Amniotic epithelial cell (primary cell): ENCODE measurements at places on chromosomes 3 and 15.

- no peak for DNase-seq
Measured at GRCh38 chr3:56321383-56321782, 146.9 kb downstream of the ERC2 start.

DNA sequence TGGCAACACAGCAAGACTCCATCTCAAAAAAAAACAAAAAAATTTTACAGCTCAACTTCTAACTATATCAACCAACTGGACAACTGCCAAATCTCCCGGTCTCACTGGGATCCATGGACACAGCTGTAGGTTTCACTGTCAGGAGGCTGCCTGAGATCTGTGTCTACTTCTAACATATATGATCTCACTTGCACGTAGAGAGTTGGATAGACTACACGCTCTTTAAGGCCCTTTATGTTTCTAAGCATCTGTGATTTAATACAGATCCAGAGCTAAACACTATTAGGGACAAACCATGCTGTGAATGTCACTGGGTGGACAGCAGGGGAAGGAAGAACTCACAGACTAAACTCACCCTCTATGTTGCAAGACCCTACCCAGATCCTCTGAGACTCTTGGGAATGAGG lies 13.0 kb upstream of the APOD start:
- no peak for DNase-seq

DNA sequence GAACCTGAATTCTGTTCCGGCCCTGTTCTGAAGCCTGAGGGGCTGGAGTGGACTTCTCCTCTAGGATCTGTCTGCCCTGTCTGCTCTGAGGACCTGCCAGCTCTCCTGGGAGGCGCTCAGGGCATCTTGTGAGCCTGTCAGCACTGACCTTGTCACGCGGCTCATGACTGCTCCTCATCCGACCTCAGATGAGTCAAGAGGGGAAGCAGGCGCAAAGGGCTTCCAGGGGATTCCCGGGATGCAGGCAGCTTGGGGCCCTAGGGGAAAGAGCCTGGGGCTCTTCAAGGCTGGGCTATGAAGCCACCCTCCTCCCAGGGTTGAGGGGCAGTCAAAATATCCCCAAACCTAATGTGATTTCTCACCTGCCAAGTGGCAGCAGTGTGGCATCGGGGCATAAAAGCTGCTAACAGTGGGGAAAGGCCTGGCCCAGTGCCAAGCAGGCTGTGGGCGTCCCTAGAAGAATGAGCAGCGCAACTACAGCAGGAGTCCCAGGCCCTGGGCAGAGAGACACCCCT lies 27.6 kb upstream of the ANKDD1A start:
- peak; percentile 94 for DNase-seq

DNA sequence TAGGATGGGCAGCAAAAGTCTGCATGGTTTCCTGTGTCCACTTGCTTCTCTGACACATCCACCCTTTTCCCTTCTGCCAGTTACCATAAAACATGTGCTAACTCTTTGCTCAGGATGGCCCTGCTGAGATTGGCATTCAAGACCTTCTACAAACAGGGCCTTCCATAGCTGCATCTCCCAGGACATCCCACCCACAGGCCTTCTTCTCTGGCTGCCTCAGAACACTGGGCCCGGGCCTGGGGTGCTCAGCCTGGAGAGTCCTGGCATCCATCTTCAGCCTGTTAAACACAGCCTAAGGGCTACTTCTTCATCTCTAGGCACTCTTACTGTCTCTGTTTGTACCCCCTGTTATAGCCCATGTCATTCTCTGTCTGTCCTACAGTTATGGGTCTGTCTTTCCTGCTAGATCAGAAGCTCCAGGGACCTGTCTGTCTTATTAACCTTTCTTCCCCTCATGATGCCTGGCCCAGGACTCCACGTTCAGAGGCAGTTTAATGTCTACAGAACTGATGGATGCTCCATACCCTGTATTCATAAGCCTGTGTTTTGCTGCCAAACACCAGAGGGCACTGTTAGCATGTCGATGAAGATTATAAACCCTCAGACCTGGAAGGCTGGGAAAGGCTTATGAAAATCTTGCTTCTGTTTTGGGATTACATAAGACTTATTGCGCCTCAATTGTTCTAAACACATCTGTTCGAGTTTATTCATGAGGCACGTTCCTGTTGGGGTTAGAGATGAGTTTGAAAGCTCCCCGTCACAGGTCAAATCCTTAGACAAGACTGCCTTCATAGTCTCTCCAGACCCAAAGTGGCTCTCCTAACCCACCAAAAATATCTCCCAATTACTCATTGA lies 16.5 kb downstream of the SEMA3G start:
- DNase-seq: peak; percentile 79

GRCh38 chr3:194180570-194180969 lies 44.6 kb downstream of the HES1 start:
- no peak for DNase-seq

DNA sequence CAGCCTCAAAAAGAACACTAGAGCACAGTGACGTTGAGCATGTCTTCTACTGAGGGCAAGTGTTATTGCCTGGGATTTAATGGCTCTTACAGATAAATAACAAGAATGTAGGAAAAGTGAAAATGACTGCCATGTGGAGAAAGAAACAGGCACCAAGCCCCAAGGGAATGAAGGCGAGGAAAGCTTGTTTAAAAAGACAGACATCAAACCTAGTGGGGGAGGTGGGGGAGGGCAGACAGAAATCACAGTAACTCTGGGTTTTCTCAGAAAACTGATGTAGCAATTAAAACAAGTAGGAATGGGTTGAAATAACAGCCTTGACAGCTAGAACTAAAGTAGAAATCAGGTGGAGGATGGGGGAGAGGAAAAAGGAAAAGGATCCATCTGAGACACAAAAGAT lies 18.4 kb upstream of the LYZL4 start:
- no peak for DNase-seq

DNA sequence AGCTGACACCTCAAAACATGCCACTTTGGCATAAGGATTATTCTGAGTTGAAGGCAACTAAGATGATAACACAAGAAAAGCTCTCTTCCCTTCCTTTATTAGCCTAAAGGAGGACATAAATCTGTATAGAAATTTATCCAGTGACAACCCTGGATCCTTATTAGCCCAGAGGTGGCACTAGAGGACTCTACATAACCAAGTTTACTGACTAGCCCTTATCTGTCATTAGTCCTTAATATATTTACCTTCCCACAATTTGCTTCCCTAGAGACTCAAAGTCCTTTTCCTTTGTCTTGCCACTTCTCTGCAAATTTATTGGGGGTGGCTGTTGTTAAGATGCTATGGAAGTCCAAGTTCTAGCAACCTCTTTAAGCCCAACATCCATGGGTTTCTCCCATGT lies 26.7 kb downstream of the CEP70 start:
- no peak for DNase-seq

DNA sequence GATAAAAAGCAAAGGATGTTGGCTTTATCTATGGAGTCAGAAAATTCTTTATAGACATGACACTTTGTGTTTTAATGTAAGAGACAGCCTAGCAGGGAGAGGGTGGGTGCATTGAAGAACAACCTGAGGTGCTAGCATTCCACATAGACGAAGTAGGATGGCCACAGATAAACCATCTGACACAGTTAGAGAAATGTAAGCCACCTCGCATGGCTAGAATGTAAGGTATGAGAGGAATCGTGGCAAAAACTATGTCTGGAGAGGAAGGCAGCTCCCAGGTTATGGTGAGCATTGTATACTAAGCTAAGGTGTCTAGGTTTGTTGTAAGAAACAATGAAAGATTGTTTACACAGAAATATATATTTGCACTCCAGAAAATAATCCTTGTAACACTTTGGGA lies 194.0 kb upstream of the SLITRK3 start:
- DNase-seq: no peak

DNA sequence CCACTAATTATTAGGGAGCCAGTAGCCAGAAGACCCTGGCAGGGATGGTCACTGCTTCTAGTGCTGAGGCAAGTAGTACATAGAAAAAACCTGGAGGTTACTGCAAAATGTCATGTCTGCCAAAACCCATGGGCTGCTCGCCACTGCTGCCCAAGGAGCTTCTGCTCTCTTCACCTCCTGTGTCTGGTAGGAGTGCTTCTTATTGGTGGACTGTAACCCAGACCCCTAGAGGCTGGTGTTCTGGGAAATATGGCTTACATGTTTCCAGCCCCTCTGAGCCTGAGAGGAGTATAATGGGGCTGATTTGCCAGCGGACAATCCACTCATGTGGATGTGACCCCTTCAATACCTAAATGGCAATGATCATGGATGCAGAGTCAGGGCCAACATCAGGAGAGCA lies 286.4 kb downstream of the EPHB1 start:
- no peak for DNase-seq

GRCh38 chr3:174083706-174084105 lies 686.2 kb downstream of the NLGN1 start:
- peak; percentile 7 for DNase-seq

GRCh38 chr3:97839944-97840343 lies 18.1 kb downstream of the CRYBG3 start:
- peak; percentile 38 for DNase-seq

DNA sequence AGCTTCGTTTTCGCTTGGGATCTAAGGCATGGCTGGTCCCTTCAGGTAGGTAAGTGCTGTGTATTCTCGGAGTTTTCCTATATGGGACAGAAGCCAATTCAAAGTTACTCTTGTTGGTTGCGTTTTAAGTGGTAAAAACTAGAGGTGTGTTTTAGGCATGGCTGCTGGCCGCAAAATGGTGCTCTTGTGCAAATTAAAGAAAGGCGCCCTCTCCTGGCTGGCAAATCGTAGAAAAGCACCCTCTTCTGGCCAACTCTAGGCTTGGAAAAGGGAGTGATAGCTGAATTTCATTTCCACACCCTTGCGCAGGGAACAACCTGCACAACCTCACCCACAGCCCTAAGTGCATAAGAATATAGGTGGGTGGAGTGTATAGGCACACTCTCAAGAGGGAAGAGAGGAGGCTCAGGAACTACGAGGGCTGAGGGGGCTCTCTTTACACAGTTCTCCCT lies 23.5 kb downstream of the DRD3 start:
- DNase-seq: peak; percentile 34

- DNase-seq: no peak
Measured at GRCh38 chr3:57004229-57004628, 56.2 kb upstream of the SPATA12 start.

DNA sequence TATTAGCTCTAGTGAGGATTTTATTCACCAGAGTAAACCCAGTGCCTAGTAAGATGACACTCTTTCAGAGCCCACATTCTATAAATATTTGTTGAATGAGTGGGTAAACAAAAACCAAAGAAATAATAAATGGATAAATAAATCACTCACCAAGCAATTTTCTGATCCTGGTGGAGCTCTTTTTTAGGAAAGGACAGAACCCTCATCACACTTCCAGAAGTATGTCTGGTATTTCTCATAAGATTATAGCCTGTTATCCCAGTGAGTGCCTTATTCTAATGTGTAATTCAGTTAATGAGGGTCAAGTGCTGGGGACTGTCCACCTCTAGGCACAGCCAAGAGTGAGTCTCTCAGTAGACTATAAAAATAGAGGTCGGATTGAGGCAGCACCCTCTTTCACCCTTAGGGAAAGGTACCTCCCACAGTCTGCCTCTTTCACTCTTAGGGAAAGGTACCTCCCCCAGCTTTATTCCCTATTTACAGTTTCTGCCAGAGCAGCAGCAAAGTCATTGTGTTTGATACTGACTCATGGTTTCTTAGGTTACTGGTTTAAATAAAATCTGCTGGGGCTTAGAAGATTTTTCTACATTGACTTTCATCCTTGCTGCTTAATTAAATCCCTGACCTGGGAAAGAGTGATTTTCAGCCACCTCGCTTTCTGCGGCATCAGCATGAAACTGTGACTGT lies 145.0 kb downstream of the STAC start:
- no peak for DNase-seq

DNA sequence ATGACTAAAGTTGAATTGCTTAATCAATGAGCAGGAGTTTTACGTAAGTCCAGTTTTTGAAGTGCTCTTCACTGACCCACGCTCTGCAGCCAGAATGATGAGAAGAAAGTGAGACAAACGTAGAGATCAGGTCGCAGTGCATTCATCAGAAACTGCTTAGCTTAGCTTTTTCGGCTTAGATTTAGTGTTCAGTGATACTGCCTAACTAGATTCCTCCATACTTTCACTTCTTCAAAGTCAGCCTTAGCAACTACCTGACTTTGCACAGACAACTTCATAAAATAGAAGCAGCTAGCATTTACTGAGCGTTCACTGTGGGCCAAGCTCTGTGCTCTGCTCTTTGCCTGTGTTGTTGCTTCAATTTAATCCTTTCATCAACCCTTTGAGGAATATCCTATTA lies 116.1 kb downstream of the KCNH8 start:
- DNase-seq: no peak

- DNase-seq: no peak
Measured at GRCh38 chr3:163890661-163891060, 1187.6 kb downstream of the SI start.

DNA sequence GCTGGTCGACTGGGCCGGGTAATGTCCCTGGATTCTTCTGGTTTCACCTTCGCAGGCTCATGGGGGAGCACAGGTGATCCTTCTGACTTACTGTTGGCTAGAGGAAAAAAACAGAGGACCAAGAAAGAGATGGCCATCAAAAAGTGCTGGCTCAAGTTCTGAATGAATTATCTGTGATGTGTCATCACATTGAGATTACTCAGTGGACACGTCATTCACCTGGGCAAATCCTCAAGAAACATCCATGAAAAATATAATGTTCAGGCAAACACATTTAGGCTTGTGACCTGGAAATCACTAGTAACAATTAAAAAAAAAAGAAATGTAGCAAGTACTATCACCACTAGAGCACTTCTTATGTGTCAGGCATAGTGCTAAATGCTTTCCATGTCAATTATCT lies 81.5 kb upstream of the SLC2A2 start:
- DNase-seq: peak; percentile 56

GRCh38 chr3:65650247-65650646 lies 388.5 kb downstream of the MAGI1 start:
- no peak for DNase-seq

DNA sequence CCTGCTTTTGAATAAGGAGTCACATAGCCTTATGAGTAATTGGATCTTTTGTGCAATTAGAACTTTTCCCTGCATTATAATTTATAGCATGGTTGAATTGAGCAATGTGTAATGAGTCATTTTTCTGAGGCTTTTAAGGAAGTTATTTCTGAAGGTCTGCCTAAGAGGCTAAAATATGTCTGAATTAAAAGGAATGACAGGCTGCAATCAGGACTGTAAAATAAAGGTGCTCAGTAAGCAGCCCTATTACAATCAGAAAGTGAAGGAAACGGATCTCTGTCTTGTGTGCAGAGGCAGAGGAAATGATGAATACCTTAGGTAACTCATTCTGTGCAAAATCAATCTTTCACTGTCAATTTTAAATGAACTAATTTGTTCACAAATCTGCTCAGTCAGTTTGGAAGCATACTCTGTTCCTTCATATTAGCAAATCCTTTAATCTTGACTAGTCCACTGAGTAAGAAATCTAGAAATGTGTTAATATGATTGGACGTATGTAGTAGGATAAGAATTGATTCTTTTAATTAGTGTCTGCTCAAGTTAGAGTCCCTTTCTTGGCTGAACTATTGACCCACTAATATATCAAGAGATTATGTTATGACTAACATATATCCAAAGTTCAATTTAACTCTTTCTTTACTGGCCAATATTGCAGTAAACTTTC lies 290.1 kb downstream of the ZIC1 start:
- peak; percentile 57 for DNase-seq
